ENCODE measurements at places on chromosomes 1 and 21. TPM values are rescaled to one million over a fixed set of nuclear protein-coding genes. Genes with fewer than 3 reads are reported as not detected.

Gene RIPPLY3
- 1.1 TPM for total RNA-seq

Gene GBP3
- 25.5 TPM for total RNA-seq

Gene WDR64
- total RNA-seq: not detected

Gene SLAMF9
- 32.0 TPM for total RNA-seq

Gene CD1D
- 2.0 TPM for total RNA-seq

Measured in airway epithelial cell (primary cell).